Putamen (tissue), 1 donor: ENCODE measurements at places on chromosomes 6 and 20.

DNA sequence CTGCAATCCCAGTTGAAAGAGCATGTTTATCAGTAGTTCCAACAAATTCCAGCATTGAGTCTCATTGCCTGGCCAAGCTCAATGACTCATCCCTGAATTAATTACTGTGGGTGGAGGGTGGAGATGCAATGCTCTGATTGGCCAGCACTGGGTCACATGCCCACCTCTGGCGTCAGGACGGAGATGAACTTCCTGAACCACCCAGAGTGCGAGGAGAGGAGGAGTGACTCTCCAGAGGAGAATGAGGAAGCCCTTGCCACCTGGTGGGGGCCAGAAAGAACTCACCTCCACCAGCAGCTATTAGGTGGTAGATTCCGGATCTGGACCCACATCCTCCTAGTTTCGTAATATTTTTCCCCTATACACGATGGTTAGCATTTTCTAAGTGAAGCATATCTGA lies 283.9 kb downstream of the TBC1D7 start:
- peak; percentile 34 for DNase-seq

DNA sequence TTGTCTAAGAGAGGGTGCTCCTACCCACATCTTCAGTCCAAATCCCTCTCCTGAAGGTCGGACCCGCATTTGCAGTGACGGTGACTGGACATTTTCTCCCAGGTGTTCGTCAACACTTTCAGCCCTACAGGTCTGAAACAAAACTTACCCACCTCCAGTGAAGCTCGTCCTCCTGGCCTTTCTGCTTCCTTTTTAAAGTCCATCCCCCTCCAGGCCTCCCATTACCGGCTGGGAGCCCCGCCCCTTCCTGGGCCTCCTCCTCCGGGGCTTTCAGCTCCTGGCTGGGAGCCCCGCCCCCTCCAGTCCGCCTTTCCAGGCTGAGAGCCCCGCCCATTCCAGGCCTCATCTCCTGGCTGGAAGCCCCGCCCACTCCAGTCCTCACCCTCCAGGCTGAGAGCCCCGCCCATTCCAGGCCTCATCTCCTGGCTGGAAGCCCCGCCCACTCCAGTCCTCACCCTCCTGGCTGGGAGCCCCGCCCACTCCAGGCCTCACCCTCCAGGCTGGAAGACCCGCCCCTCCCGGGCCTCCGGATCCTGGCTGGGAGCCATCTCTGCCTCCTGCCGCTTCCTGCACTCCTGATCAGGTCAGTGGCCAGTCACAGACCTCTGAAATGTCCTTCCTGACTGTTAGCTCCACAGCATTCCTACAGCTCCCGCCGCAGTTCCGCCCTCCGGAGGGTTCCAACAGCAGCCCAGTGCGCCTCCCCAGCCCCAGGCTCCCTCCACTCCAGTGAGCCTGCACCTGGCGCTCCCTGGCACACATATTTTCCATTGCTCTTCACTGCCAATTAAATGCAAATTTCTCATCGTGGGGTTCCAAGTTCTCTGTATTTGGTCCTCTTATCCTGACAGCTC lies 98.5 kb downstream of the LY86 start:
- DNase-seq = no peak

DNA sequence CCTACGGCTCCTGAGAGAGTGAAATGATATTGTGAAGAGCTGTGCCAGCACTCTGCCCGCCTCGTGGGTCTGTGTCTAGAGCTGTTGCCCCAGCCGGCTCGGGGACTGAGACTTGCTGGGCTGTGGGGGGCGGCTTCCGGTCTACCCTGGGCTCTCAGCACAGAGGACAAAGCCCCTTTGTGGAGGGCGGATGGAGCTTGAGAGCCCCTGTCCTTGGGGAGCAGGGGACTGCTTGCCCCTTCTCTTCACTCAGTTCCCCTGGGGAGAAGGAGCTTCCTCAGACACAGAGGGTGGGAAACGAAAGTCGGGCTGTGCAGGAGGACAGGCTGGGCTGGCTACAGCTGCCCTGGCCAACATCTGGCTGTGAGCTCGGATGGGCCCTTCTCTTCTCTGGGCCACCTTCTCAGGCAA lies 11.0 kb downstream of the SRC start:
- DNase-seq = no peak

DNA sequence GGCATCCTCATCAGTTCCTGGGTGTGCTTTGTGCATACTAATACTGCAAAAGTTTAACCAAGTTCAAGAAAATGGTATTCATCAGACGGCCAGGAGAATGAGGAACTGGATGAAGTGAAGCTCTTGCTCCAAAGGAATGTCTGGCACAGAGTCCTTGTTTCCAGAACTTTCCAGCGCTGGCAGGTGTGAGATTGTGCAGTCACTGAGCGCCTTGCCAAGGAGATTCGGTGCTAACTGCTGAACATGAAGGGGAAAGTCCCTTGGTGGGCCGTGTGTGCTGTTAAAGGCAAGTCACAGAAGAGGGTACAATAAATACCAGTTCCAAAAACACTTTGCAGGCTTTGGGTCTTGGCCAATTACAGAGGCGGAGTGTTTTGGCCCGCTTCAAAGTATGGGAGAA lies 262.3 kb upstream of the SOX4 start:
- no peak for DNase-seq

GRCh38 chr20:47605673-47606413 lies 104.2 kb downstream of the NCOA3 start:
- no peak for DNase-seq

GRCh38 chr20:2700913-2701620 lies 8.5 kb downstream of the EBF4 start:
- peak; percentile 55 for DNase-seq

GRCh38 chr6:133730881-133731280 lies 158.0 kb upstream of the TCF21 start:
- DNase-seq = no peak

- DNase-seq = no peak
Measured at GRCh38 chr6:69489970-69490369, 306.8 kb downstream of the LMBRD1 start.

DNA sequence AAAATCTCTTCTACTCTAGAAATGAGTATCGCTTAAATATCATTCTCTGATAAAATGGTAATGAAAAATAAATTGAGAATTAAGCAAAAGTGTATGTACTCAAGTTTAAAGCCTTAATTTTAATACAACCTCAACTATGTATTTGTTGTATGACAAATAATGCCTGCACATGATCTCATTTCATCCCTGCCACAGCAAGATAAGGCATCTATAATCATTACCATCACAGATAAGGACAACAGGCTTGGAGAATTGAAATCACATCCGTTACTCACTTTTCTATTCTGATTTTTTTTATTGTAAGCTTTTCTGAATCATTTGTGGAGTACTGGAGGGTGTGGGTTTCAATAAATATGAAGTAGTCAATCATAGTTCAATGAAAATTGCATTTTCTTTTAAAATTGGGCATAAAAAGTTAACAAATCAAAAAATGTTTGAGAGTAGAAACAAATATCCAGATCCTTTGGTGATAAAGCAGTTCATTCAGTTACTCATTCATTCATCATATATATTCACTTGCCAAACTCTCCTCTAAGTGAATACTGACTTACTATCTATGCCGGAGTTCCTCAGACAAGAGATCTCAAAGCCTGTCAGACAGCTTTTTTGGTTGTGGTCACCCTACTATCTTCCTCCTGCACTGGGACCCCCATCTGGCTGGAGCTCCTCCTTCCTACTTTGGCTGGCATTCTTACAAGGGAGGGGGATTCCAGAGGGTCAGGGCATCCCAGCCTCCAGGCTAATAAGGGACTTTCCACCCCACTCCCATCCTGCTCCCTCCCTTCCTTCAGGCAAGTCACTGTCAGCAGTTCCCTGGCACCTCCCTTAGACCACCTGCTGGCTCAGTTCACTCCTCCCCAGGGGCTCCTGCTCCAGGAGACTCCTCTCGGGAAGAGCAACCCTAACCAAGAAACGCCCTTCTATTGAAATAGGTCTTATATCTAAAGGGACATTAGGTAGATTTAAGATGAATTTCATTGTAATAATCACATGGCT lies 118.6 kb downstream of the OGFRL1 start:
- no peak for DNase-seq

DNA sequence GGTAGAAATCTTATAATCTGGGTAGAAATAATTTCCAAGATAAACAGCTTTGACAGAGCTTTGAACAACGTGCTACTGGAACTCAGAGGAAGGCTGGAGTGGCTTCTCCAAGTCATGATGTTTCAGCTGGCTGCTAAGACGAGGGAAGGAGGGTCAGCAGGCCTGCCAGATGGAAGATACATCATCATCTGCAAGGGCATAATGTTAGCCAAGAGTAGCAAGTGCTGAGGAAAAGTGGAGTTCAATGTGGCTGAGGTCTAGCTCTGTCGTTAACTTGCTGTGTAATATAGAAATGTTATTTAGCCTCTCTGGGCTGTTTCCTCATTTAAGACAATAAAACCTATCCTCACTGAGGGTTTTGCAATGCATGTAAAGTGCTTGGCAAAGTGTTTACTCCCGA lies 35.1 kb downstream of the RGS17 start:
- no peak for DNase-seq

GRCh38 chr20:36466089-36466488 lies 75.2 kb upstream of the MYL9 start:
- no peak for DNase-seq

DNA sequence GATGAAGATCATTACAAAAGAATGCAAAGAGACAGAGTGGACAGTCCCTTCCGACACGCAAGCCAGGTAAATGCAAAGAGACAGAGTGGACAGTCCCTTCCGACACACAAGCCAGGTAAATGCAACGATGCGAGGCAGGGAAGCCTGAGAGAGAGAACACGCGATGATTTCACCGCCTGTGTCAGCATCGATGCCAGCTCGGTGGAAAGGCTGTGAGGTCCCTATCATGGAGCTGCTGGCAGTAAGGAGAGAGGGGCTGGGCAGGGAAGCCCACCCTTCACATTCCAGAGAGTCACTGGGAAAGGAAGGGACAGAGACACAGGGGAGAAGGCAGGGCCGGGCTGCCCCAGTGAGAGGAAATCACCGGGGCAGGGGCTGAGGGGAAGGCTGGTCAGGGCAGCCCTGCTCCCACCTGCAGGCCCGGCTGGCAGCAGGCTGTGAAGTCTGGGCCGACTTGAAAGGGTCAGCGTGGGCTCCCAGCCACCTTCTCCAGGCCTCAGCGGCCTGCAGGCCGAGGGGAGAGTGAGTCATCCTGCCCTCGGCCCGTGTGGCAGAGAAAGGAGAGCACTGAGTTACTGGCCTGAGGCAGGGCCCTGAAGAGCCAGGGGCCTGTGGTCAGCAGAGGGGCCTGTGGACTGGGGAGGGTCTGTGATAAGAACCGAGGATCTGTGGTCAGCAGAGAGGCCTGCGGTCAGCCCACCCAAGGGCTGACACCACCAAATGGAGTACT lies 80.4 kb downstream of the DACT2 start:
- DNase-seq = no peak

GRCh38 chr20:50189681-50190250 lies 864 bp upstream of the CEBPB start:
- DNase-seq = no peak

DNA sequence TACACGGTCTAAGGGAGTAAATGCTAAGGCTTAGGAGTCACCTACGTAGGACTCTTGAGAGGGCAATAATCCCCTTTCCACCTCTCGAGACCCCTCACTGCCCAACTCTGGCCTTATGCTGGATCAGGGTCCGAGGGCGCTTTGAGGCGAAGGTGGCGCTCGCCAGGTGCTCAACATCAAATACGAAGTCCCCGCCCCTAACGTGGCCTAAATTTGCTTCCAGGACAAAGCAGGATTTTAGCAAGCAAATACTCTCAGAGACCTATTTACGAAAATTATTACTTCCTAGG lies 406 bp upstream of the TRIM26 start:
- no peak for DNase-seq
